GM04504 (cell line): ENCODE measurements at places on chromosomes 4 and X.

- DNase-seq = no peak
These were observed 130.8 kb downstream of the PPARGC1A start for GRCh38 chr4:23759066-23759465.

- DNase-seq = no peak
These were observed 332.1 kb downstream of the ASMT start for GRCh38 chrX:1946974-1947373.

- DNase-seq = no peak
These were observed 74.3 kb upstream of the KCTD8 start for GRCh38 chr4:44522761-44523445.

DNA sequence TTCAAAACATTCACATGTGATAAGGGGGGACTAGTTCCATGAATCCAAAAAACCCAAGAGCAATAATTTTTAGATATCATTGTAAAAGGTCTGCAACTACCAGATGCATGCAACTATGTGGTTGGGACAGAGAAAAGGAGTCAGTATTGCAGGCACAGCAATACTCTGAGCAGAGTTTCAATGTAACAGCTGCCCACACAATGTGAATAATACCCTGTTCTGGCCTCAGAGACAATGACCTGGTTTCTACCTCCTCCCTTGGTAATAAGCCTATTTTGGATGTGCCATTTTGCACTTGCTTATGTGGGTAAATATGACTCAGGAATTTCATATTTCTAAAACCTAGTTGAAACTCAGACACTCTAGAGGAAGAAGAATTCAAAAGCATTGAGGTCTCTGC is 194.8 kb upstream of the RASGEF1B start:
- DNase-seq = no peak

GRCh38 chrX:25010784-25011588 is 4.8 kb downstream of the ARX start:
- no peak for DNase-seq

DNA sequence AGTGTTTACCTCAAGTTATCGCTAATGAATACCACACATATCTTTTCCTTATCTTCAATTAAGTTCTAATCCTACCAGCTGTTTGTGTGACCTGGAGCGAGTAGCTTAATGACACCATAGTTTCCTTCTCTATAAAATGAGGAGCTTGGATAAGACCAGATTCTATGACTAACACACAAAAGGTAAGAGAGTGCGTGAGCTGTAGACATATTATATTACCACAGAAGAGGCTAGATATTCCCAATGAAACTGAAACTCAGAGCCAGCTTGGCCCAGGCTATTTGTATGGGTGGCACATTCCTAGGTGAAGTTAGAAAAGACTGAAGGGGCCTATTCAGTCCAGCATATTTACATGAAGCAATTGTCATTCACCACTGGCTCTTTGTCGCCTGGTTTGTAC is 30.2 kb downstream of the ASB5 start:
- DNase-seq = no peak

- peak; percentile 35 for DNase-seq
These were observed 444.7 kb downstream of the IQCM start for GRCh38 chr4:149370785-149371420.

DNA sequence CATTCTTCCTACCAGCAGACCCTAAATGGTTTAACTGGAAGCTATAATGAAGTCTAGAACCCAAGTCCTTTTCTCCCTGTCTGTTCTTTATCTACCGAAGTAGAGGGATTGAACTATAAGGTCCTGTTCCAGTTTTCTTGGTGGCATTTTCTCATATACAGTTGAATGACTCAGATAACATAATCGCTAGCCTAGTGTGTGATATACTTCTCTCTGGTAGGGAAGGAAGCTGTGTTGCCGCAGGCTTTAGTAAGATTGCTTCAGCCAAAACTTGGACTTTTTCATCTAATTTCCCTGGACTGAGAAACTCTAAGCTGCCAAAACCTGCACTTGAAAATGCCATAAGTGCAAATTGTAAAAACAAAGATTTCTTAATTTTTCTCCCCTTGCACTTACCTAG is 123.4 kb downstream of the NWD2 start:
- DNase-seq = no peak

GRCh38 chr4:71217688-71218087 is 121.1 kb upstream of the SLC4A4 start:
- DNase-seq = no peak

DNA sequence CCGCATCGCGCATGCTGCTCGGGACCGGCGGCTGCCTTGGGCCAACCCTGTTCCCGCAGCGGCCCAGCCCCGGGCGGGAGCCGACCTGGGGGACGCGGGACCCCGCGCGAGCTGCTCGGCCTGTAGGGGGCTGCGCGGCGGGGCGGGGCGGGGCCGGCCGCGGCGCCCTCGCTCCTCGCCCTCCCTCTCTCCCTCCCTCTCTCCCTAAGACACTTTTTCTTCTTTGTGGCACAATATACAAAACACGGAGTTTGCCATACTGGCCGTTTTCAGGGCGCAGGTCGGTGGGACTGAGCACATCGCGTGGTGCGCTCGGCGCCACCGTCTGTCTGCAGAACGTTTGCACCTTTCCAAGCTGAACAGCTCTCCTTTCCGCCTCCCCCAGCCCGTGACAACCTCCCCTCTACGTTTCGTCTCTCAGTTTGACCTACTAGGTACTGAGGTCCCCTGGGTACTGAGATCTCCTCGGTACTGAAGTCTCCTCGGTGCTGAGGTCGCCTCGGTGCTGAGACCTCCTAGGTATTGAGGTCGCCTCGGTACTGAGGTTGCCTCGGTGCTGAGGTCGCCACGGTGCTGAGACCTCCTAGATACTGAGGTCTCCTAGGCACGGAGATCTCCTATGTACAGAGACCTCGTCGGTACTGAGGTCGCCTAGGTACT is 261.1 kb upstream of the PLCXD1 start:
- no peak for DNase-seq

GRCh38 chr4:20354120-20354519 is 102.4 kb downstream of the SLIT2 start:
- no peak for DNase-seq

DNA sequence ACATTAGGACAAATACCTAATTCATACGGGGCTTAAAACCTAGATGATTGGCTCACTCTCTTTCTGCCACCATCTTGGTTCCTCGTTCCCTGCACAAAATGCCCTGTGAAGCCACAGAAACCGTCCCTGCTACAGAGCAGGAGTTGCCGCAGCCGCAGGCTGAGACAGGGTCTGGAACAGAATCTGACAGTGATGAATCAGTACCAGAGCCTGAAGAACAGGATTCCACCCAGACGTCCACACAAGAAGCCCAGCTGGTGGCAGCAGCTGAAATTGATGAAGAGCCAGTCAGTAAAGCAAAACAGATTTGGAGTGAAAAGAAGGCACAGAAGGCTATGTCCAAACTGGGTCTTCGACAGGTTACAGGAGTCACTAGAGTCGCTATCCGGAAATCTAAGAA is 34.3 kb downstream of the TRIM61 start:
- no peak for DNase-seq

DNA sequence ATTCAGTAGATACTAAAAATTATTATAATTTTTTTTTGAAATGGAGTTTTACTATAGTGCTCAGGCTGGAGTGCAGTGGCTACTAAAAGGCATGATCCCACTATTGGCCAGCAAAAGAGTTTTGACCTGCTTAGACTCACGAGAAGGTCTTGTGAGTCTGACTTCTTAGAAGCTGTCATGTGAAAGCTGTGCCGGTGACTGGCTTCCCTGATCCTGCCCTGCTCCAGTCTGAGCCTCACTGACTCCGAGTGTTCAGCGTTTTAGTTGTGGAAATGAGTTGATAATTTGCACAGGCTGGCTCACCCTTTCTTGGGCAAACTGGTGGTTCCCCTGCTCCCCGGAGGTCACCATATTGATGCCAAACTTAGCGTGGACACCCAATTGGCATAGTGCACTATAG is 16.4 kb upstream of the CXCL8 start:
- DNase-seq = no peak

DNA sequence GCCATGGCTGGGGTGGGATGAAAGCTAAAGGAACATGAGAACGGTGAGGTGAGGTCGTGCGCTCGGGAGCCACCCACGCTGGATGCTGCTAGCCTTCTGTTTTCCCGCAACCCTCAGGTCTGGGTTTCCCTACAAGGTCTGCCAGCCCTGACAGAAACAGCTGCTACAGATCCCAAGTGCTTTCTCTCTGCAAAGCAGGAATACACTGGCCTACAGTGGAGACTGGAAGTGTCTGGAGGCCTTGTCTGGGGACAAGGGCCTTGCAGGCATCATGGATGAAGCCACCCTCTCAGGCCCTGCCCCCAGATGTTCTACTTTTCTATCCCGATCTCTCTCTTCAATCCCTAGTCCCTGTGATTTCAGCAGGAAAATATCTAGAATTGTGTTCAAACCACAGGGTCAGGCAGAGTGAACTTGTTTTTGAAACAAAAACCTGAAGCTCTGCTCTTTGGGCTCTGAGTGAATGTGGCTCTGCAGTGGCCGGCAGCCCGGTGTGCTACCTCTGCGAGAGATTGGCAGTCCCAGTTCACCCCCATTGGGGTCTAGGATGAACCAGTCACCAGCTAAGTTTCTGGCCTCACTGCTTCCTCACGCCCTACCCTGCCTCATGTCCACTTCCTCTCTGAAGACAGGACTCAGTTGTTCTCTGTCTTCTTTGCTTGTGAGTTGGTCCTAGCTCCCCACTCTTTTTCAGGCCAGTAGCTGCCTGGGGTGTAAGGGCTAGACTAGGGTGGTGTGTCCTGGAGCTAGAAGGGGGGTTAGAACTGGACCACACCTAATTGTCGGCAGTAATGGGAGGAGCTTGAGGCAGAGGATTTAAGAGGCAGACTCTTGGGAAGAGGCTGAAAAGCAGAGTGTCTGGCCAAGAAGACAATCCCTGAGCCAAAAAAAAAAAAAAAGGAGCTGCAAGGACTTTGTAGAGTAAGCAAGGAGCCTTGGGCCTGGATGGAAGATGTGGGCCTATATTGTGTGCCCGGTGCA is 89.6 kb downstream of the RTL5 start:
- no peak for DNase-seq

DNA sequence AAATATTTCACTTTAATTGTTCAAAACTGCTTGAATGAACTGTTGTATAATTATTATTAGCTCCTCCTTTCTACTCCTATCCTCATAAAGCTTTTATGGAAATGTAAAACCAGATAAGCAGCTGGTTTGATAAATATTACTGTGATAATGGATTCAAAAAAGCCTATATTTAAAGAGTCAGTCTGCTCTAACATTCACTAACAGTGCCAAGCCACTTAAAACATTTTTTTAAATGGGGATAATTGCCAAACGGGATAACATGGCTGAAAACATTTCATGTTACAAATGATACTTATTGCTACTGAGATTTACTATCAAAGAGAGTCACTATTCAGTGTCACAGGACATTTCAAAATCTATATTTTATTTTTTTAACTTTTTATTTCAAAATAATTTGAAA is 17.4 kb downstream of the ARHGAP24 start:
- DNase-seq = no peak

DNA sequence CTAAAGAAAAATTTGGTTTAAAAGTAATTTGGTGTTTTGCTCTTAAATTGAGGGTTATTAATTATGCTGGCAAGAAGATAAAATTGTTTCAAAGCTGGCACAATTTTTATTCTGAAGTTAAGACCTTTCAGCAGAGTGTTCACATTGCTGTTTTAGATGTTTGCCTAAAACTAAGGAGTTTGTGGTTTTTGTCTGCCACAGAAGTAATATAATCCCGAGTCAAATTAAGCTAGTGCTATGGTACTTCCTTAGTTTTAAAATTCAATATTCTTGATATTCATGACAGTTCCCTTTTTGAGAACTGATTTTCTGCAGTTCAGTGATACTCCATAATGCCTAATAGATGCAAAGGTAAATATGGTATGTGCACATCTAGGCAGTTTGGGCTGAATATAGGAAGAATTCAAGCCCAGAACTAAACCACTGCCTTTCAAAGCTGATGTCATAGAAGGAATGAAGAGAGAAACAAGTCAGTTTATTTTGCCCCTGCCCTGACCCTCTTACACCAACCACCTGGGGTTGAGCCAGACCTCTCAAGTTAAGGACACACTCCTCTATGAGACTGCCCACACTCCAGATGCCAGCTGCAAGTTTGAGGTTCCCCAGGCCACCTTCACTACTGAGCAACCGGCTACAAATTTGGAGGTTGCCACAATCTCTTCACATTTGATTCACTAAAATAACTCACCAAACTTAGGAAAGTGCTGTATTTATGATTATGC is 32.1 kb upstream of the VEGFC start:
- no peak for DNase-seq

- no peak for DNase-seq
These were observed 21.9 kb upstream of the ZNF81 start for GRCh38 chrX:47814851-47815250.

DNA sequence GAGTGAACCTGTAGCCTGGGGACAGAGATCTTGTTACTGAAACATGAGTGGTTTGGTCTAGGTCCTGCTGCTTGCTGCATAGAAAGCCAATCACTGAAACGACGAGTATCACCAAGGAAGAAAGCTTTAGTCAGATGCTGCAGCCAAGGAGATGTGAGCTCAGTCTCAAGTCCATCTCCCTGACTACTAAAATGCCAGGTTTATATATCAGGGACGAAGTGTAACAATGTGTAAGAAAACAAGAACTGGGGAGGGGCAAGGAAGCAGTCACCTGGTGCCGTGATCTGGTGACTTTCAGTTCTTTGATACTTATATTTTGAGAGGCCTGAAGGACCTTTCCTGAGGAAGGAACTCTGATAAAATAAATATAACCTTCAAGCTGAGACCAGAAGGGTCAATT is 19.6 kb upstream of the ABRAXAS1 start:
- DNase-seq = no peak

- no peak for DNase-seq
These were observed 28.2 kb downstream of the FAM149A start for GRCh38 chr4:186132577-186133242.

- DNase-seq = no peak
These were observed 270.1 kb upstream of the AGTR2 start for GRCh38 chrX:115900425-115900824.

DNA sequence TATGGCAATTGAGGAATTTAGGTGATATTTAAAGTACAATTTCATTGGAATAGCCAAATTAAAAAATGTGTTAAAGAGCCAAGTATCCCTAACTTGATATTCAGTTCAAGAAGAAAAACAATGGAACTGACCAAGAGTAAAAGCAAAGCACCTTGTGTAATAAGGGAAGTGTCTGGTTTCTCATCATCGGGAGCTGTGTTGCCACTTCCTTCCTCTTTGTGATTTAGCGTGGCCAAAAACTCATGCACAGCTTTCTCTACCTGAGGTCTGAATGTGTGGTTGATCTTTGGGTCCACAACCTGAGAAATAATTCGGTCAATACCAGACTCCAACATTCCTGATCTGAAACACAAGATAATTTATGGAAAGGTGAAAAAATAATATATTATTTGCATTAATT is 12.4 kb downstream of the BOD1L1 start:
- no peak for DNase-seq

- no peak for DNase-seq
These were observed 50.8 kb upstream of the NUDT10 start for GRCh38 chrX:51281758-51282318.

DNA sequence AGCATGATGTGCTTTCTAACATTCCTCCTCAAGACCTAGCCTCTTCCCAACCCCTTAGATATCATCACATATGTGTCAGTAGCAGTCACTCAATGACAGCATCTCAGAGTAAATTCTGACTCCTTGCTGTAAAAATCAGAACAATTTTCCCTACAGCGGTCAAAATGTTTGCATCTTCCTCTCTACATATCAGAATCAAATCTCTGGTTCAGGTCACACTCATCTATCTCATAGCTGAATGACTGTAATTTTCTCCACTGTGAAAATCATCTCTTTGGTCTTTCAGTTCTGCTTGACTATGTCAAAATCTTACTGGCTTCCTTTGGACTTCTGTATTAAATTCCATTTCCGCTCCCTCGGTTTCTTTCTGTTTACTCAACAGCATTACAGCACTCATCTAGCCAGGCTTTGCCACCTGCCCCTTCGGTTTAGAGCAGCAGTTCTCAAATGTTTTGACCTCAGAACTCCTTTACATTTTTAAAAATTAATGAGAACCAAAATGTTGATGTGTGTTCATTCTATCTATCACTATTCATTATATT is 57.3 kb downstream of the AGA start:
- no peak for DNase-seq
